ENCODE measurements at places on chromosomes 4 and X.

DNA sequence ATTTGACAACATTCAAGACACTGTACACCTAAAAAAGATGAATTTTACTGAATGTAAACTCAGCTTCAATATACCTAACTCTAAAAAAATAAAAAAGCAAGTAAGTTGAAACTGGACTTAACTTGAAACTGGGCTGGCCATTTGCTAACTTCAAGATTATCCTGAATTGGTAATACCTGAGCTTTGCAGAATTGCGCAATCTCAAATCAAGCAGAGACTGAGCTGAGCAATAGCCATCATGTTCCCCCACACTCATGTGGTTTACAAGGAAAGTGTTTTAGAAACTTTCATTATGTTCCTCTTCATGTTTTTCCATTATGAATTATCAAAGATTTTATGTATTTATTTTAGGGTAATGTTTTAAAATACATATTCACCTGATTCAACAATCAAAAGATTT lies 38.7 kb downstream of the ANXA5 start:
- DNase-seq = no peak

DNA sequence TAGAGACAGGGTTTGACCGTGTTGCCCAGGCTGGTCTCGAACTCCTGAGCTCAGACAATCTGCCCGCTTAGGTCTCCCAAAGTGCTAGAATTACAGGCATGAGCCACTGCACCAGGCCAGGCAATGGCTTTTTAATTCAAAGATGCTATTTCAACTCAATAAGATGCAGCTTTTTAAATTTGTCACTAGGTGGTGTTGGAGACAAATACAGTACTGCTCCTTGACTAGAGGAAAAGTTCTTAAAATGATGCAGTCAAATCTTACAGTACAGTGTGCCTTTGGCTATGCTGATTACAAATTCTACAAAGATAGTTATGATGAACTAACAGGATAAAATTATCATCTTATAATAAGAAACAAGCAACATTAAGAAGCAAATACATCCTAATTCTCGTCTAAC lies 441.1 kb downstream of the KCNIP4 start:
- no peak for DNase-seq

DNA sequence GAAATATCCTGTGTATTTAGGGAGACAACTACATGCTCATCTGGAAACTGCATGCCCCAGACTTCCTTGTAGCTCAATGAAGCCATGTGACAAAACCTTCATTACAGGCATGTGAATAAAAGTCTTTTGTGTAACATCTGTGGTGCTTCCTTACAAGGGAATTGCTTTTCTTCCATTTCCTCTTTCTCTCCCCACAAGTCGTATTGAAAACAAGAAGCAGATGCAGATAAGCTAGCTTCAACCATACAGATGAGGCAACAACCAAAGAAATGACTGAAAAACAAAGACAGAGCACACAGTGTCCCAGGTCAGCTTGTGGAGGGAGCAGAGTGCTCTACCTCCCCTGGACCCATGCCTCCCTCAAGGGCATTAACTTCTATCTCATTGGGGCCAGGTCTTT lies 115.8 kb upstream of the INPP4B start:
- DNase-seq = no peak

DNA sequence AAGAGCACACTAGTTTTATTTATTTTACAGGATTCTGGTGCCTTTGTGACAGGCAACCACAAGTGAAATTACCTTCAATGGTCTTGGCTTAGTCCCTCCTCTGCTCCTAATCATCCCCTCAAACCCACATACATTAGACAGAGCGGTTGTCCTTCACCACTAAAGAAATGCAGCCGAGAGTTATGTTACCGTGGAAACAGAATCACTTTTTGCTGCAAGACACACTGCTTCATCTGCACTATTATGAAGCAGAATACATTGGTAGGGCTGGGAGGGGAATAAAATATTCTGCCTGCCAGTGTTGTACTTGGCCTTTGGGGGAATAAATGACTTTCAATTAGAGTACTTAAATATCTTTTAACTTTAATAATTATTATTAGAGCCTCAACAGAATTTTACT lies 75.2 kb downstream of the ARHGEF38 start:
- no peak for DNase-seq

- no peak for DNase-seq
Measured at GRCh38 chr4:113471146-113471860, 290.2 kb downstream of the CAMK2D start.

DNA sequence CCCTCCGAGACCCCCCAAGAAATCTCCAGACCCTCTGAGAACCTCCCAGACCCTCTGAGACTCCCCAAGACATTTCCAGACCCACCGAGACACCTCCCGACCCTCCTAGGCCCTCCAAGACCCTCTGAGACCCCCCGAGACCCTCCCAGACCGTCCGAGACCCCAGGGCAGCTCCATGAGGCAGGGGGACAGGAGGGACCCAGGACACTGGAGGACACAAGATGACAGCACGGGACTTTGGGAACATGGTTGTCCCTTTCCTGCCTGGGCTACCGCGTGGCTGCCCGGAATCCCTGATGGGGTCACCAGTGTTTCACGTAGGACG lies 10.3 kb downstream of the CTBP1 start:
- DNase-seq = no peak

- no peak for DNase-seq
Measured at GRCh38 chr4:143654571-143654970, 45.9 kb downstream of the FREM3 start.

GRCh38 chr4:167221084-167221483 lies 13.2 kb downstream of the SPOCK3 start:
- DNase-seq = no peak

GRCh38 chr4:183522821-183523220 lies 18.0 kb downstream of the ING2 start:
- DNase-seq = no peak

GRCh38 chr4:6423575-6423974 lies 48.8 kb downstream of the PPP2R2C start:
- no peak for DNase-seq

GRCh38 chr4:75011131-75011795 lies 78.3 kb downstream of the PARM1 start:
- no peak for DNase-seq

GRCh38 chr4:30939069-30939468 lies 218.9 kb downstream of the PCDH7 start:
- DNase-seq = no peak

- DNase-seq = no peak
Measured at GRCh38 chr4:76772498-76773106, 125.3 kb downstream of the SOWAHB start.

GRCh38 chrX:69155786-69156520 lies 9.3 kb downstream of the PJA1 start:
- DNase-seq = no peak

DNA sequence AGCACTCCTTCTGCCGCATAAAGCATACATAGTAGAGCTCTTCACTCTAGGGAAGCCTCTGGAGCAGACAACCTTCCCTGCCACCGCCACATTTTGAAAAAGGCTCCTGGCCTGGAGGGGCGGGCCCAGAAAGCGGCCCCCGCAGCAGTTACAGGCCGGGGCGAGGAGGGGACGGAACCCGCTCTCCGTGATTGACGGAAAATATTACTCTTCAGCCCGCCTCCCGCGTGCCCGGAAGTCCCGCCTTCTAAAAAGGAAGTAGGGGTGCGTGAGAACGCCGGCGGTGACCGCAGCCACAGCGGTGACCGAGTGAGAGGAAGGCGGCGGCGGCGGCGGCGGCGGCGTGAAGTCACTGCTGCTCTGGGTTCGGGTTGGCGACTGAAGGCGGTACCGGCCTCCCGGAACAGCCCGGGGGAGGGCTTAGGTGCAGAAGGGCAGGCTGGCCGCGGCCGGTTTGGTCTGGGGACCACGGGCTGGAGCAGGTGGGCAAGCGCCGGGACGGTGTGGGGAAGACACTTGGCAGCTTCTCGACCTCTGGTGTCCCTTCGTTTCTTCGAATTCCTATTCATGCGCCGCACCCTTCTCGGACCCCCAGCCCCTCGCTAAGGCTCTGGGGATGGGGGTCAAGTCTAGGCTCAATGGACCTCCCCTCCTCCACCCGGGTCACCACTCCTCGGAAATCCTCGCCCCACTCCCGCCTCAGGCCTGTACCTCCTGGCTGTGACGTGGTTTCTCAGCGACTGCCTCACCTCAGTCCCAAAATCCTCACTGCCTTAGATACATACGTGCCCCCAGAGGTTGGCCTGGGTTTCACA lies at the start of gene HCCS:
Gene HCCS, plus strand, starts transcription at position 296 of the 815 bp plus-strand sequence. CDS start 729 bp downstream, outside the sequence.
- peak; percentile 68 for DNase-seq

DNA sequence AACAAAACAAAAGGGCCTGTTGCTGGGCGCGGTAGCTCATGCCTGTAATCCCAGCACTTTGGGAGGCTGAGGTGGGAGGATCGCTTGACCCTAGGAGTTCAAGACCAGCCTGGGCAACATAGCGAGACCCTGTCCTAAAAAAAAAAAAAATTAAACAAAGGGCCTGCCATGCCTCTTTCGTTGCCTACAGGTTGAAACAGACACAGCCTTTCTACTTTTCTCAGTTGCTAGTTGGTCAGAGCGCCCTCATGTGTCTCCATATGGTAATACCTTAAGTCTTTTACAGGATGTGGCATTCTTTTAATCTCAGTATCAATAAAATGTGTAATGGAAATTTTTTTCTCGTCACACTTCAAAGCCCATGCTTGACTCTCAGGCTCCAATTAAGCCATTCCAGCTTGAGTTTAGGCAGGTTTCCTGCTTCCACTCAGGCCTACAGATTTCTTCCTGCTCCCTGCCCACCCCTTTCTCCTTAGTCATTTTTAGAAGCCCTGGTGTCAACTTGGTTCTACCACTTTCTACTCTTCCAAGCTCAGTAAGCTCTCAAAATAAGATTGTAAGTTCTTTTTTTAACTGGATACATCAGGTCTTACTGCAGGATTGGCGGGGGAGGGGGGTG lies 4.6 kb upstream of the SOWAHD start:
- DNase-seq = no peak

DNA sequence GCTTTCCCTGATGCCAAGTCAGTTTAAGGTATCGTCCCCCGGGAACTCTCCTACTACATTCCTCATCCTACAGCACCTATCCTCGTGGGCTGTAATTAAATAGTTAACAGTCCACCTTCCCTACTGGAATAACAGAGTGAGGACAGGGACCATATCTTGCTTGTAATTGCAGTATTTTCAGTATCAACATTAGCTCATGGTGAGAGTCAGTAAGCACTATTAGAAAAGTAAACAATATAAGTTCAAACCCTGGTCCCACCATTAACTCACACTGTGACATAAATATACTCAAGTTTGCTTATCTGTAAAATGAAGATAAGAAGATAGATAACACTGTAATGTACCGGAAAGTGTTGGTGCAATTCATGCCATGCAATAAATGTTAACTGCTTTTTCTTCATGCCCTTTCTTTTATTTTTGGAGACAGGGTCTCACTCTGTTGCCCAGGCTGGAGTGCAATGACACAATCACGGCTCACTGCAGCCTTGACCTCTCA lies 61.3 kb downstream of the SH3RF1 start:
- no peak for DNase-seq

- no peak for DNase-seq
Measured at GRCh38 chr4:170009291-170009690, 16.9 kb downstream of the MFAP3L start.

GRCh38 chrX:123961268-123962005 lies at the start of gene STAG2:
TSS of gene STAG2 (plus strand) at chrX:123961706. CDS start at chrX:124022628, 60,922 bp downstream.
- no peak for DNase-seq

DNA sequence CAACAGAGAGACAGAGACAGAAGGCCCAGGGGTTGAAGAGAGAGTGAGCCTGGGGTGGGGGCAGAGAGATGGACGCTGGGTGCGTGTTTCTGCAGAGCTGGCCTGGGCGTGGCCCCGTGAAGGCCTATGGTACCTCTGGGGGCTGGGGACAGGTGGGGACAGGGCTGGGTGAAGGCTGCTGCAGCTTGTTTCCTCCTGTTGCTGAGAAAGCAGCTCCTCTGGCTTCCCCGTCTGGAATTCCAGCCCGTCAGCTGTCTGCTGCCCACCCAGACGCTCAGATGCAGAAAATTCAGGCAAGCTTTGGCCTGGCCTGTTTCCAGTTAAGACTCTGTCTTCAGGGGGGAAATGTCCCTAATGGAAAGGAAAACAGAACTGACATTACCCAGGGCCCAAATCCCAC lies 76.8 kb upstream of the PSAPL1 start:
- no peak for DNase-seq

DNA sequence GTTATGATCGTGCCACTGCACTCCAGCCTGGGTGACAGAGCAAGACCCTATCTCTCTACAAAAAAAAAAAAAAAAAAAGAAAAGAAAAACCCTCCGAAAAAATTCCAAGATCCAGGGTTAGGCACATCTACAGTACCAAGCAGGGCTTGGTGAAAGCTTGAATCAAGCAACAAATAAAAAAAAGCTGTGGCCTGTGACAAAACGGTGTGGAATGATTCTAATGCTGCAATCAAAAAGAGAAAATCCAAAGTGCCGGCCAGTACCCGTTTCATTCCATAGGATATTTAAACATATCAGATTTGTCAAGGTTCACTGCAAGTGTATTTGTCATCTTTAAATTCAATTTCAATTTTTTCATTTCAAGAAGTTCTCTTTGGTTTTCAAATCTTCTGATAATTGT lies 20.5 kb downstream of the RWDD4 start:
- DNase-seq = no peak

GRCh38 chr4:71827826-71828225 lies 43.9 kb upstream of the GC start:
- no peak for DNase-seq

- DNase-seq = no peak
Measured at GRCh38 chr4:120399826-120400225, 333.2 kb upstream of the MAD2L1 start.

- no peak for DNase-seq
Measured at GRCh38 chrX:27966955-27967354, 14.3 kb downstream of the DCAF8L1 start.

DNA sequence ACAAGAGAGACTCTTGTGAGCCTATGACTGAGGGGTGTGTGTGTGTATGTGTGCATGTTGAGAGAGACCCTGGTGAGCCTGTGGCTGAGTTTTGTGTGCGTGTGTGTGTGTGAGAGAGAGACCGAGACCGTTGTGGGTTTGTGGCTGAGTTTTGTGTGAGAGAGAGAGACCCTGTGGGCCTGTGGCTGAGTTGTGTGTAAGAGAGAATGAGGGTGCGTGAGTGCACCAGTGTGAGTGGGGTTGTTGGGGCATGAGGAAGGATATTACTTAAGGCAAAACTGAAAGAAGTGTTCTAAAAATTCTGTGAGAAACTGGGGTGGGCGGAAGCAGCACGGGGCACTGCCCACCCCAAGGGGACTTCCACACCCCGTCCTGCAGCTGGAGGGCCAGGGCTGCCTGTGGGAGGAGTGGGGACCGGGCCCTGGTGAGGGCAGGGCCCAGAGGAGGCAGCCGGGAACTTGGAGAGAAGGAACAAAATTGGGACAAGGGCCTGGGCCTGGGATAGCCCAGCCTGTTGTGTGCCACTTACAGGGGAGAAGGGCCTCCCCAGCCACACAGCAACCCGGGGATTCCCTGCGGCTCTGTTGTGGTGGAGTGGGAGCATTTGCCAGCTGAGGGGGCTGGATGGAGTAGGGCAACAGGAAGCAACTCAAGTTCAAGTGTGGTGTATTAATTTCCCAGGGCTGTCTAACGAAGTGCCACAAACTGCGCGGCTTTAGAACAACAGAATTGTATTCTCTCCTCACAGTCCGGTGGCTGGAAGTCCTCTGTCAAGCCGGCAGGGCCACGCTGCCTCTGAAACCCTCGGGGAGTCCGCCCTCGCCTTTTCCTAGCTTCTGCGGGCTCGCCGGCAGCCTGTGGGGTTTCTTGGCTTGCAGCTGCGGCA lies 22.1 kb downstream of the TMEM131L start:
- peak; percentile 50 for DNase-seq

GRCh38 chr4:113278324-113278934 lies 229.0 kb downstream of the ANK2 start:
- peak; percentile 21 for DNase-seq
